NCI-H524 treated with DMSO at 0.1 percent for 48 hours (cell line): ENCODE measurements at places on chromosomes 1 and 21.

GRCh38 chr1:232611834-232612233 lies 18.1 kb downstream of the SIPA1L2 start:
- DNase-seq = no peak

GRCh38 chr1:11053758-11054137 lies 6.1 kb downstream of the SRM start:
- no peak for DNase-seq

GRCh38 chr1:109886827-109887226 lies 23.8 kb upstream of the CSF1 start:
- no peak for DNase-seq

GRCh38 chr1:218930472-218931241 lies 243.0 kb upstream of the LYPLAL1 start:
- no peak for DNase-seq

GRCh38 chr1:2836333-2836970 lies 35.0 kb upstream of the TTC34 start:
- DNase-seq = no peak

GRCh38 chr1:60886793-60887331 lies 195.5 kb upstream of the NFIA start:
- DNase-seq = peak; percentile 50

DNA sequence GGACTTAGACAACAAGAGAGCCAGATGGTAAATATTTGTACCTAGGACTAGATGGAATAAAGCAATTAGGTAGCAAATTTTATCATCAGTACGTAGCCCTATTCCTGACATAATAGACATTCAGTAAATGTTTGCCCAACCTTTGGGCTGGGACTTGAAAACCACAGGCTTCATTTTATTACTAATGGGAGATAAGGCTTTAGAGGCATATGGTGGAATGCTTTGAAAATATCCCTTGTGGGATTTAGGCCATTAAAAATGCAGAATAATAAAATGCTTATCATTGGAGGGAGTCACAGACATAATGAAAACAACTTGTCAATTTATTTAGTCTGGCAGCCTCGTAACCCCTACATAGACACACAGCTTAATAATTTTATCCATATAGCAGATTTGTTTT lies 296.1 kb upstream of the SPAG17 start:
- no peak for DNase-seq

DNA sequence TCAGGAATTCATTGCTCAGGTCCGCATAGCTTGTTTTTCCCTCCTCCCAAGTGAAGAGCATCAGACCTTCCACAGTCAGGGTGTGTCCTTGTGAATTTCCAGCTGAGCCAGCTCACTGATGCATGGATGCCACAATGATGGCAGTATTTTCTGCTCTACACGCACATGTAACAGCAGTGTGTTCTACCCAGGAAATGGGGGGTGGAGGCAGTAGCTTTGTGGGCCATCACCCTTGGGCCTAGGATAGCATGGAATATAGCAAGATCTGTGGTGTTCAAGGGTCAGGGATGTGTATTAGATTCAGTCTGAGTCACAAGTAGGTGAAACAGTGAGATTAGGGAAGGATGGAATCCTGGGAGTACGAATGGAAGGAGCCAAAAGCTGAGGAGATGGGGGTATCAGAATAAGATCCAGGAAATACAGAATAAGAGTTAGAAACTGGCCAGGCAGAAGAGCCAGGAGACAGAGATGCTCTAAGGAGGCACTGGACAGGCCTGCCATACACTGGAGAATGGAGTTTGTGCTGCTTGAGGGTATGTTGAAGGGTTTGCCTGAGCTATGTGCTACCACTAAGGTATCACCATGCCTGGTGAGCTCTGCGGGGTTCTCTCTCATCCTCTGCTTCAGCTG lies 90.6 kb upstream of the CNIH3 start:
- no peak for DNase-seq

DNA sequence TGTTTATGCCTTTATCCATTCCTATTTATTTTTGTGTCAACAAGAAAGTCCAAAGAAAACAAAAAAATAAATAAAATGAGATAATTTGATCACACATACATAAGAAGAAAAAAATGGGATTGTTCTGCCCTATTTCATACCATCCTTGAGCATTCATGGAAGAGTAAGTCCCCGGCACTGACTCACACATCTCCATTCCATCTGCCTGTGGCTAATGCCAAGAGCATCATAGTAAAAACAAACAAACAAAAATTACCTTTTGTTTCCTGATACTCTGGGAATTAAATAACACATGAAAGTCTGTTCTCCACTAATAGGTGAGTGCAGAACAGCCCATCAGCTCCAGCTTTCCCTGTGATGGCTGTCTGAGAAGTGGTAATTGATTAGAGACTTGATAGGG lies 48.1 kb upstream of the BACE2 start:
- DNase-seq = no peak

DNA sequence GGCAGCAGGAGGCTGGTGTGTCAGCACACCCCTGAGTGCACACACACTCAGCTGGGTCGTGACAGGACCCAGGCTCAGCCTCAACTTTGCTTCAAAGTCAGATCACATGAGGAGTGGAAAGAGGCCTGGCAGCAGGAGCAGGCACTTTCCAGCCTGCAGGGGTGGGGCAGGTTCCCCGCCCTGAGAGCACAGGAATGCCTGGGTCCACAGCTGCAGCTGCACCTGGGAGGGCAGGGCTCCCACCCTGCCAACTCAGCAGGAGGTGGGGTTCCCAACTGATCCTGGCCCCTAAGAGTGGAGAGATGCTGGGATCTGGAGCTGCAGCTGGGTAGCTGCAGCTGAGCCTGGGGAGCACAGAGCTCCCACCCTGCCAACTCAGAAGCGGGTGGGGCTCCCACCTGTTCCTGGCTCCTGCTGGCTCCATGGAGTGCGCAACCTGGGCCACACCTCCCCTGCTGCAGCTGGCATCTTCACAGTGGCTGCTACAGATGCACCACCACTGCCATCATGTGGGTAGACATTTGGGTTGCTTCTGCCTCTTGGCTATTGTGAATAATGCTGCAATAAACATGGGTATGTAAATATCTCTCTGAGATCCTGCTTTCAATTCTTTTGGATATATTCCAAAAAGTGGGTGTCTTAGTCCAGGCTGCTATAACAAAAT lies 415.4 kb downstream of the TTLL7 start:
- peak; percentile 42 for DNase-seq

- no peak for DNase-seq
Measured at GRCh38 chr21:42081138-42081537, 10.0 kb downstream of the UMODL1 start.

GRCh38 chr1:24075590-24075854 lies 36.4 kb downstream of the MYOM3 start:
- no peak for DNase-seq

DNA sequence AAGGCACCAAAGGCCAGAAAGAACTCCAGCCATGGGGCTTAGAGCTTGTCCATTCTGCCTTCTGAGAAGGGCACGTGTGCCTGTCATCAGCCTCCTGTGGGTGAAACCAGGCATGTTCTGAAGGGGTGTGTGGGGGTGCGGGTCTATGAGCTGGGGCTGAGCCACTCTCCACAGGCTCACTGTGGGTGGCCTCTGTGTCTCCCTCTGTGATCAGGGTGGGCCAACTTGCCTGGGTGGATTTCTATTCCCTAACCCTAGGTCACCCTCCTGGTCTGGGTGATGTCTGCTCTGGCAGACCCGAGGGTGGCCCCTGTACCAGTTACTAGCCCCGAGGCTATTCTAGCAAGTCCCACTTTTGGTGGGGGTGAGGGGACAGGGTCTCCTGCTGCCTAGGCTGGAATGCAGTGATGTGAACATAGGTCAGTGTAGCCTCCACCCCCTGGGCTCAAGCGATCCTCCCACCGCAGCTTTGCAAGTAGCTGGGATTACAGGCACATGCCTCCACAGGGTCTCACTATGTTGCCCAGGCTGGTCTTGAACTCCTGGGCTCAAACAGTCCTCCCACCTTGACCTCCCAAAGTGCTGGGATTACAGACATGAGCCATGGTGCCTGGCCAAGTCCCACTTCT lies 94.4 kb downstream of the TRIM11 start:
- no peak for DNase-seq

GRCh38 chr1:216285052-216285451 lies 138.2 kb downstream of the USH2A start:
- DNase-seq = no peak

DNA sequence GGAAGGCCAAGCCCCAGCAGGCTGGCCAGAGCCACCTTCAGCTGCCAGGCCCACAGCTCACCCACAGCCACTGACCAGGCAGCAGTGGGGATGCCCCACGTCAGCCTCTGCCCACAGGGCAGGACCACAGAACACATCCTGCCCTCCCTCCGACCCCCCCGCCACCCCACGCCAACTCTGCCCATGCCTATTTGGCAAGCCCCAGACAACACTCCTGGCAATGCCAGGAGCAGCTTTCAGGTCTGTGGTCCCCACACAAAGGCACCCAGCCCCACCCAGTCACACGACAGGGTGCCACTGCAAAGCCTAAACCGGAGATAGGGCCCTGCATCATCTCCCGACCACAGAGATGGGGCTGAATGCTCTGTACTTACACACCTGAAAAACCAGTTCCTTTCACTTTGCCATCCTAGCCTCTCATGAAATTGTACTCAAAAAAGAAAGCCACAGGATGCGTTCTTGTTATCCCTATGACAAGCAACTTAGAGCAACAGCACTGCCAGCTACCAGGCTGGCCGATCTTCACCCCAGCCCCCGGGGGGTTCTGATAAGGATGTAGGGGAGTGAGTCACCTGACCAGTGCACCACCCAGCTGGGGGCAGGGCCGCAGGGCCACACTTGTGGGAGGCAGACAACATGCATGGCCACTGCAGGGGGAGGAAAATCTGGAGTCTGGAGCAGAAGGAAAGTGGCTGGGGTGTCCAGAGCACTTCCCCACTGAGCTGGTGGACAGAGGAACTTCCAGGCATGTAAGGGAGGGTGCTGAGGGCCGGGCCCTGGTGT lies 36.2 kb downstream of the UBE2G2 start:
- no peak for DNase-seq

DNA sequence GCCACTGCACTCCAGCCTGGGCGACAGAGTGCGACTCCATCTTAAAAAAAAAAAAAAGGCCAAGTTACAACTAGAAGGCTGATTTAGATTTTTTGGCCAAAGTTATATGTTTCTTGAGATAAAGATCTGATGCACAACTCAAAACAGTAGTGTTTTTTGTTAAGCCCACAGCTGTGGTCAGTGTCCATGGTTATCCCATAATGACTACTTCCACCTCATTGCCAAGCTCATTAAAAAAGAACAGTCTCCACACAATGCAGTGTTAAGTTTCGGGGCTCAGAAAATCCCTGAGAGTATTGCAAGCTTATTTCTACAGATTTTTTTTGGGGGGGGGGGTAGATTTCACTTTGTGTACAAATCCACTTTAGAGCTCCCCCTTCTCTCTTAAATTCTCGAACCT lies 120.5 kb downstream of the RUNX1 start:
- no peak for DNase-seq

DNA sequence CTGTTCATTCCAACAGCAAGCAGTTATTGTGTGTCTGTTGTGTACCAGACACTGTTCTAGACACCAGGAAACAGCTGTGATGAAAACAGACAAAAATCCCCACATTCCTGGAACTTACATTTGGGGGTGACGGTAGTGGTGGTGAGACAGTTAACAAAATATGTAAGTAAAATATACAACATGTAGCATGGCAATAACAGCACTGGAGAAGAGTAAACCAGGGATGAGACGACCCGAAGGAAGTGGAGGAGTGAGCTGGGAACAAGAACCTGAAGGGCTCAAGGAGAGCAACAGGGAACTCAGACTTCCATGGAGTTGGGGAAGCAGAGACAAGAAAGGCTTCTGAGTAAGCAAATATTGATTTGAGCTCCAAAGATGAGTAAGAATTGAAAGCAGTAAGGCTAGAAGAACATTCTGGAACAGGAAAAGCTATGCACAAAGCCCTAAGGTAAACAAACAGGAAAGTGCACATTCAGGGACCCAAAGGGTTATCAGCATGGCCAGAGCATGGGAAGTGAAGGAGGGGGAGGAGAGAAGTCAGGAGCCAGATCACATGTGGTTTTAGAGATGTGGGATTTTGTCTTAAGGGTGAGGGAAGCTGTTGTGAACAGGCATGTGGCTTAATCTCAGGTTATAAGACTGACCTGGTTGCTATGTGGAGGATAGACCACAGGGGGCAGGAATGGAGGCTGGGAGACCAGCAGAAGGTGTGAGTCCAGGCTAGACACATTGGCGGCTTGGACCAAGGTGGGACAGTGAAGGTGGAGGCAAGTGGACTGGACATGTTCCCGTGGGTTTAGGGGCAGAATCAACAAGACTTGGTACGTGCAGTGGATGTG lies 7.3 kb downstream of the CSF1 start:
- no peak for DNase-seq

GRCh38 chr1:207903053-207903452 lies 7.9 kb downstream of the CD34 start:
- no peak for DNase-seq

GRCh38 chr1:233632436-233632835 lies 18.5 kb downstream of the KCNK1 start:
- no peak for DNase-seq

DNA sequence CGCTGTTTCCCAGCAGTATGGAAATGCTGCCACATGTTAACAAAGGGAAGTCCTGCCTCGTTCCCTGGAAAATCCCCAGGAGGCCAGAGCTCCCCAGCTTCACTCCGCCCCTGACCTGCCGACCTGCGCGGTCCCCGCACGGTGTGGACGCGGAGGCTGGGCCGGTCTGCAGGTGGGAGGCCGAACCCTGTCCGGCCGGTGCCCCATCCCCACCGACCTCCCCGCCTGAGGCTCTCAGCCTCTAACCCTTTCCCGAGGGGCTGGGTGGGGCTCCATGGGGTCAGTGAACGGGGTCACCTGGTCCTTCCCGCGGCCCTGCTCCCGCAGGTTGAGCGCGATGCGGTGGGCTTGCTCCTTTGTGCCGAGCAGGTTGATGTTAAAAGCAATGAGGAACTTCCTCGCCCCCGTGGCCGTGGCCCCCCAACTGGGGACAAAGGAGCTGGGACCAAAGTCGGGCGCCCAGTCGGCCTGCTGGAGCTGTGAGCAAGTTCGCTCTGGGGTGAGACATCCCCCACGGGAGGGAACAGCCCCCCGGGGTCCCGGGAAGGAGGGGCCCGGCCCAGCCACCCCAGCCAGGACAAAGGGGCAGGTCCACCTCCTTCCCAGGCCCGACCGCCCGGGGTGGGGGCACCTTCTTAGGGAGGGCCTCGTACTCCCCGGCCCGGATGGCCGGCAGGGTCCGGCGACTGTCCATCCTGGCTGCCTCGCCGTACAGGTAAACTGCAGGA lies 4.0 kb downstream of the FTCD start:
- no peak for DNase-seq

GRCh38 chr1:101039245-101039644 lies 13.7 kb upstream of the DPH5 start:
- no peak for DNase-seq

DNA sequence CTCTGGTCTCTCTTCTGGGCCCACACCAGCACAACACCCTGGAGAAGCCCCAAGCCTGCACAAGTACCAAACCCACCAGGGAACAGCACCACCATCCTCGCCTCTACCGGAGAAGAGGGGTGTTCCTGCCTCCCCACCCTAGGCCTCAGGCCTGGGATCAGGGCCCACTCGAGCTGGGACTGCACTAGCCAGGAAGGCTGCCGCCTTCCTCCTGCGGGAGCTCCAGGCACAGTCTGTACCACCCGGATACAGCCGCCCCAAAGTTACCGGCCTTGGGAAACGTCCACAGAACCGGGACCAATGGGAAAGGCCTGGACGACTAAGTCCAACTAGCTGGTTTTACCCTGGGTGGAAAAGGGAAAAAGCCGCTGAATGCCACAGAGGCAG lies 3.4 kb downstream of the TAL1 start:
- no peak for DNase-seq

GRCh38 chr1:20343149-20343937 lies 52.7 kb downstream of the VWA5B1 start:
- DNase-seq = peak; percentile 7

- DNase-seq = no peak
Measured at GRCh38 chr21:32544697-32545096, 40.6 kb downstream of the TCP10L start.
